ENCODE measurements at places on chromosomes 5 and 9. TPM values are rescaled to one million over a fixed set of nuclear protein-coding genes. Genes with fewer than 3 reads are reported as not detected.

- no peaks in the 10 kb centered on the region for H3K36me3 ChIP-seq
- DNase-seq = no peak
- peaks cover 16% of the 10 kb centered on the region for H3K4me1 ChIP-seq
Measured at GRCh38 chr9:22036866-22037626, 27.9 kb upstream of the CDKN2B start.

UBTD2 gene
- 4.9 TPM for total RNA-seq

SLCO6A1 gene
- total RNA-seq = not detected

GRCh38 chr5:92758552-92758951, 822.5 kb downstream of the NR2F1-AS1 start:
- no peak for DNase-seq
- H3K27ac ChIP-seq = no peak overlapping the region
- no peak overlapping the region for H3K4me3 ChIP-seq
- no peaks in the 10 kb centered on the region for H3K36me3 ChIP-seq

GRCh38 chr5:11903121-11903613, 1.1 kb downstream of the CTNND2 start:
- no peak for DNase-seq
- peaks cover 34% of the 10 kb centered on the region for H3K27me3 ChIP-seq
- H3K4me3 ChIP-seq = no peak overlapping the region
- H3K36me3 ChIP-seq = no peaks in the 10 kb centered on the region
- peaks cover 8% of the 10 kb centered on the region for H3K4me1 ChIP-seq
